CD4-positive, alpha-beta T cell (primary cell): ENCODE measurements at places on chromosomes 7 and 10. TPM values are rescaled to one million over a fixed set of nuclear protein-coding genes. Genes with fewer than 3 reads are reported as not detected.

Gene SORCS3
- 1.7 TPM for total RNA-seq

Gene DBNL
- total RNA-seq = 88.5 TPM

DNA sequence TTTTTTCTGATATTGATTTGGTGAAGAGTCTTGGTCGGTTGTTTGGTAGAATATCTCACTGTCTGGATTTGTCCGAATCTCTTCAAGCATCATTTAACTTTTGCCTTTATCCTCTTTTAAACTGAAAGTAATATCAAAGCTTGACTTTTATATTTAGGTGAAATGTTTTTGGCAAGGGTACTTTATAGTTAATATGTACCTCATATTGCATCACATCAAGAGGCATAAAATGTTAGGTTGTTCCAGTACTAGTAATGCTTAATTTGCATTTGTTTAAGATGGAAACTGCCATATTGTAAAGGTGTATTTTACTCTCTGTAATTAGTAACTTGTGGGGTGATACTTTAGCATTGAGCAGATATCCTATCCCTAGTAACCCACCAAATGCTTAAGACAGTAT, 17.1 kb upstream of the DDX21 start:
- H3K27me3 ChIP-seq = no peaks in the 10 kb centered on the region
- DNase-seq = no peak
- H3K4me3 ChIP-seq = no peak overlapping the region
- H3K27ac ChIP-seq = no peak overlapping the region
- no peaks in the 10 kb centered on the region for H3K4me1 ChIP-seq
- H3K36me3 ChIP-seq = peaks cover 80% of the 10 kb centered on the region

- H3K4me3 ChIP-seq = no peak overlapping the region
- DNase-seq = no peak
- no peaks in the 10 kb centered on the region for H3K27me3 ChIP-seq
These were observed 61.0 kb downstream of the STEAP1B start for GRCh38 chr7:22438994-22439393.

- H3K4me3 ChIP-seq = no peak overlapping the region
- H3K27ac ChIP-seq = no peak overlapping the region
- H3K36me3 ChIP-seq = no peaks in the 10 kb centered on the region
These were observed 128.6 kb upstream of the PTPRZ1 start for GRCh38 chr7:121744319-121744718.

- H3K4me1 ChIP-seq = peaks cover 2% of the 10 kb centered on the region
- H3K36me3 ChIP-seq = no peaks in the 10 kb centered on the region
- no peak for DNase-seq
- no peak overlapping the region for H3K4me3 ChIP-seq
- H3K27me3 ChIP-seq = peaks cover 13% of the 10 kb centered on the region
- no peak overlapping the region for H3K27ac ChIP-seq
These were observed 171.5 kb upstream of the SP4 start for GRCh38 chr7:21256310-21256877.

- no peaks in the 10 kb centered on the region for H3K36me3 ChIP-seq
- no peaks in the 10 kb centered on the region for H3K4me1 ChIP-seq
- H3K4me3 ChIP-seq = no peak overlapping the region
- no peak overlapping the region for H3K27ac ChIP-seq
- no peak for DNase-seq
These were observed 253.6 kb downstream of the SORCS3 start for GRCh38 chr10:104894681-104895080.
